ENCODE measurements at places on chromosomes 12 and 14.

- H3K27me3 ChIP-seq, result no peaks in the 10 kb centered on the region
- H3K36me3 ChIP-seq, result peaks cover 18% of the 10 kb centered on the region
- H3K4me3 ChIP-seq, result no peak overlapping the region
- no peak overlapping the region for H3K27ac ChIP-seq
- DNase-seq, result no peak
Measured at GRCh38 chr14:71722885-71723284, 209.3 kb upstream of the RGS6 start.

DNA sequence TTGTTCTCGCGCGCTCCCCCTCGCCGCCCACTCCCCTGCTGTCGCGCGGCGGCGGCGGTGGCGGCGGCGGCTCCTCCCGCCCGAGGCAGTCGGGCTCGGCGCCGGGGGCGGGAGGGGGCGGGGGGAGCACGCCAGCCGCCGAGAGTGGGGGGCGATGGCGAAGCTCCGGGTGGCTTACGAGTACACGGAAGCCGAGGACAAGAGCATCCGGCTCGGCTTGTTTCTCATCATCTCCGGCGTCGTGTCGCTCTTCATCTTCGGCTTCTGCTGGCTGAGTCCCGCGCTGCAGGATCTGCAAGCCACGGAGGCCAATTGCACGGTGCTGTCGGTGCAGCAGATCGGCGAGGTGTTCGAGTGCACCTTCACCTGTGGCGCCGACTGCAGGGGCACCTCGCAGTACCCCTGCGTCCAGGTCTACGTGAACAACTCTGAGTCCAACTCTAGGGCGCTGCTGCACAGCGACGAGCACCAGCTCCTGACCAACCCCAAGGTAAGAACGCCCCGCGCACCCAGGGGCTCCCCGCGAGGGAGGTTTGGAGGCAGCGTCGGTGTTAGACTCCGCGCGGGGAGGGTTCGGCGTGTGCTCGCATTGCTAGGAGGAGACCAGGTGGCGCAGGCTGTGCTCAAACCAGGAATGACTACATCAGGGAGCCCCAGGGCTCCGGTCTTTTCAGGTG, 629 bp downstream of the KCNMB4 start:
- H3K27ac ChIP-seq, result no peak overlapping the region
- H3K36me3 ChIP-seq, result no peaks in the 10 kb centered on the region
- peak; percentile 52 for DNase-seq
- no peaks in the 10 kb centered on the region for H3K27me3 ChIP-seq
- peak overlapping the region; percentile 79 for H3K4me3 ChIP-seq

DNA sequence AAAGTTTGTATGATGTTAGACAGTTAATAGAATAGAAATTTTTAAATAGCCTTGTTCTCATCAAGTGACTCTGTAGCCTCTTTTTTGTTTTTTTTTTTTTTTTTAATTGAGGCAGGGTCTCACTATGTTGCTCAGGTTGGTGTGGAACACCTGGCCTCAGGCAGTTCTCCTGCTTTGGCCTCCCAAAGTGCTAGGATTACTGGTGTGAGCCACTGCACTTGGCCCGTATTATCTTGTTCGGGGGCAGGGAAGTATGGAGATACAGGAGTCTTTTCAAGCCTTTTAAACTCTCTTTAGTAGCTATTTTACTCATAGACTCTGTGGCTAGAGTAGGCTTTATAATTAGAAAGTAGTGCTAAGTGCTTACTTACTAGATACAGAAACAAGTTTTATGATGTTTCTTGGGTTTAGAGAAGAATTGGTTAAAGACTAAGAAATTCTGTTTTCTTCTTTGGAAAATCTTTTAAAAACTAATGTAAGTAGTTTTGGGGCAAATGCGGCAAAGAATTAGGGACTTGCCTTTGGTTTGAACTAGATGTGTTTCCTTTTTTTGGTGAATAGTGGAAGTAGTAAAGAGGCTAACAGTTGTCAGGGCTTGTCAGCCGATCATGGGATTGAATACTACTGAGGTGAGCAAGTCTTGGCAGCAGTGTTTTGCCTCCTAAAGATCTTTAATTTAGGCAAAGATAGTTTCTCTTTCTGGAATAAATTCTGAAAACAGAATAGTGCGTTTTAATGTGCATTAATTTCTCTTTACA, 31.3 kb downstream of the FBXO34 start:
- DNase-seq, result no peak
- H3K4me1 ChIP-seq, result peaks cover 8% of the 10 kb centered on the region

DNA sequence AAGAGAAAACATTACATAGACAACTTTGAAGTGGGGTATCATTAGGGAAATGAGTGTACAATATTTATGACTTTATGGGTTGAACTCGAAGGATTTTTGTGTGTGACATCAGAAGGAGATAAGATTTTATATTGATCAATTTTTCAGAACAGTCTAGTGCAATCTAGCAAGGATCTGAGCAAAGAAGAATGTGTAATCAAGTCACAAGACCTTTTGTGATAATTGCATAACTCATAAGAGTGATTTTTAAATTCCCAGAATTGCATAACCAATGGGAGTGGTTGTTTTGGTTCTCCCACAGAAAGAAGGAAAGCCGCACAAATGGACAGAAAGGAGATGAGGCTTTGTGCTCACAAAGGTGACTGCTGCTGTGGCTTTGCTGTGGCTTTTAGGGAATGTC, 441.8 kb upstream of the FLRT2 start:
- no peak overlapping the region for H3K4me3 ChIP-seq
- no peaks in the 10 kb centered on the region for H3K4me1 ChIP-seq
- H3K36me3 ChIP-seq, result no peaks in the 10 kb centered on the region
- H3K27ac ChIP-seq, result no peak overlapping the region
- no peaks in the 10 kb centered on the region for H3K27me3 ChIP-seq
- peak; percentile 13 for DNase-seq

GRCh38 chr14:65462411-65462810, 49.9 kb downstream of the FUT8 start:
- DNase-seq, result peak; percentile 32
- no peak overlapping the region for H3K4me3 ChIP-seq
- peaks cover 13% of the 10 kb centered on the region for H3K4me1 ChIP-seq
- no peaks in the 10 kb centered on the region for H3K27me3 ChIP-seq
- no peak overlapping the region for H3K27ac ChIP-seq

GRCh38 chr12:62164036-62164435, 96.2 kb upstream of the USP15 start:
- peaks cover 23% of the 10 kb centered on the region for H3K27me3 ChIP-seq
- no peak overlapping the region for H3K27ac ChIP-seq
- DNase-seq, result no peak

- H3K27me3 ChIP-seq, result no peaks in the 10 kb centered on the region
- no peaks in the 10 kb centered on the region for H3K36me3 ChIP-seq
- H3K27ac ChIP-seq, result no peak overlapping the region
- no peak for DNase-seq
- H3K4me1 ChIP-seq, result no peaks in the 10 kb centered on the region
Measured at GRCh38 chr12:79098530-79098929, 234.0 kb downstream of the SYT1 start.

DNA sequence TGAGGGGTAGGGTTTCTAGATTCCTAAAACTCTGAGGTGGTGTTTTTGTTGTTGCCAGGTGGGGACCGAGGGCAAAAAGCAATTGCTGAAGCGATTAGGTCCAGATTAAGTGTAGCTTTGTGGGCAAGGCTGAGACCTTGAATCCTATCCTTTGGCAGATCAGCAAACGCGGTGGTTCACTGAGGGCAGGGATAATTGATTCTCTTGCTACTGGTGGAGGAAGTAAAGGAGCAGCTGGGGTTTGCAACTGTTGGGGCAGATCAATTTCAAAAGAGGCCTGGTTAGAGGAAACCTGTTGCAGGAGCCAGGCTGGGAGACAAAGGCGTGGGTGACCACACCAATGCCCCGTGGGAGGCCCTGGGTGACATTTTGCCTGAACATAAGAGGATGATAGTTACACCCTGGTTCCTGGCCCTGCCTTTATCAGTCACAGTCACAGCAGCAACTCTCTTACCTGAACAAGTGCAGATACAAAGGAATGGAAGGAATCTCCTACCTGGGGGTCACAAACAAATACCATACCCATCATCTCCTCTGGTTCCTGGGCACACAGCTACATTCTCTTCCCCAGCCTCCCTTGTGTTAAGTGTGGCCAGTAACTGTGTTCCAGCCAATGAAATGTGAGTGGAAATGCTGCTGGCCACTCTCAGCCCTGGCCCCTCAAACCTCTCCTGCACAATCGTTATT, 43.3 kb upstream of the RASSF3 start:
- no peak overlapping the region for H3K4me3 ChIP-seq
- H3K4me1 ChIP-seq, result no peaks in the 10 kb centered on the region
- H3K36me3 ChIP-seq, result no peaks in the 10 kb centered on the region
- no peaks in the 10 kb centered on the region for H3K27me3 ChIP-seq

DNA sequence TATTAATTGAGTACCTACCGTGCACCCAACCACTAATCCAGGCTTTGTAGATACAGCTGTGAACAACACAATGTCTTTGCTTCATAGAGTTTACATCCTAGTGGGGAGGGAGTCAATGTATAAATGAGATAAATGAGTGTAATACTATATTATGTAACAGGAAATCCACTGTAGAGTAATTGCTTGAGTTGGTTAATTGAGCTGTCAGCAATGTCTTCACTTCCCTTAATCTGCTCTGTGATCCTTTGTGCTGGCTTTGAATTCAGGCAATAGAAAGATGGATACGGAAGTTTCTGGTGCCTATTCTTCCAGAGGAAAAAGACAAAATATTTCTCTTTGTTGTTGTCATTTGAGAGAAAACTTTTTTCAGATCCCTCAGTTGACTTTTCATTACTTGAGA, 104.0 kb upstream of the SLC16A7 start:
- H3K4me1 ChIP-seq, result no peaks in the 10 kb centered on the region
- no peak overlapping the region for H3K27ac ChIP-seq
- no peaks in the 10 kb centered on the region for H3K27me3 ChIP-seq
- no peak for DNase-seq
- H3K4me3 ChIP-seq, result no peak overlapping the region

- no peak overlapping the region for H3K27ac ChIP-seq
- no peak for DNase-seq
- no peaks in the 10 kb centered on the region for H3K4me1 ChIP-seq
- peaks cover 15% of the 10 kb centered on the region for H3K27me3 ChIP-seq
- no peaks in the 10 kb centered on the region for H3K36me3 ChIP-seq
Measured at GRCh38 chr12:126451809-126452208, 1386.6 kb downstream of the AACS start.

DNA sequence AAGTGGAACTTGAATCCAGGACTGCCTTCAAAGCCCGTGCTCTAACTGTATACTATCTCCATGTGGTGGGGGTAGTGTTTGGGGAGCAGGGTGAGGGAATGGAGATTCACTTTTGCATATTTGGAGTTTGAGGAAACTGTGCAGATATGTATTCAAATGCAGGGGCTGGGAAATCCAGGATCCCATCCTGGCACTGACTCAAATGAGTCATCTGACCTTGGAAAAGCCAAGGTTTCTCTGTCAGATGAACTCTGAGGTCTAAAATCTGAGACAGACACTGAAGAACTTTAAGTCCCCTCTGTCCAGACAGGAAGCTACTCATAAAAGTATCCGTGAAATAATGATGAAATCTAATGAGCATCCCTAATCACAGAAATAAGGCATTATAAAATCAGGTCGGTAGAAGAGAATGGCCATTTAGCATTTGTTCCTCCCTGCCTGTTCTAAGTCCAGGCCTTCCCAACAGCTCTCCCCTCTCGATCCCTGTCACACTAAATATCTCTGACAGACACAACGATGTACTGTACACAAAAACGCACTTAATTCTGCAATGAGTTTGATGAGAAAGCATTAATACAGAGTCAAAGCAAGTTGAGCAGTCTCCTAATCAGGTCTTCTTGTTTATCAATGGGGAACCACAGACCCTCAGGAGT, 14.4 kb downstream of the NIN start:
- no peak overlapping the region for H3K27ac ChIP-seq
- H3K4me1 ChIP-seq, result peaks cover 3% of the 10 kb centered on the region
- no peaks in the 10 kb centered on the region for H3K27me3 ChIP-seq
- DNase-seq, result no peak
- no peak overlapping the region for H3K4me3 ChIP-seq
- no peaks in the 10 kb centered on the region for H3K36me3 ChIP-seq

DNA sequence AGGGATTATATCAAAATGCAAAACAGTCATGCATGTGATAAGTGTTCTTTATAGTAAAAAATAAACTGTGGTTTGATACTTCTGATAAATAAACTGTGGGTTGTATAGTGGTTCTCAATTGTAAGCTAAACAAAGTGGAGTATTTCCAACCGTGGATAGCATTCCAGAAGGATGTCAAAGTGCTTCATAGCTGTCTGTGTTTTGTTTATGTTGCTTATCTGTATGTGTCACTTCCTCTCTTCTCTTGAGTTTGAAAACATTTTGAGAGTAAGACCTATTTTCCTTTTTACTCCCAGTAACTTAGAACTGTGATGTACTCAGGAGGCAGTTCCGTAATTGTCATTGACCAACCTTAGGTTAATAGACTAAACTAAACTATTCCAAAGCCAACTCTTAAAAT, 415.8 kb downstream of the TMTC2 start:
- H3K27ac ChIP-seq, result no peak overlapping the region
- no peak overlapping the region for H3K4me3 ChIP-seq
- DNase-seq, result peak; percentile 5
- no peaks in the 10 kb centered on the region for H3K36me3 ChIP-seq
- no peaks in the 10 kb centered on the region for H3K27me3 ChIP-seq

GRCh38 chr12:107091381-107091780, 2.0 kb downstream of the CRY1 start:
- H3K27ac ChIP-seq, result peak overlapping the region; percentile 63
- peak; percentile 79 for DNase-seq
- H3K27me3 ChIP-seq, result no peaks in the 10 kb centered on the region
- H3K36me3 ChIP-seq, result no peaks in the 10 kb centered on the region

DNA sequence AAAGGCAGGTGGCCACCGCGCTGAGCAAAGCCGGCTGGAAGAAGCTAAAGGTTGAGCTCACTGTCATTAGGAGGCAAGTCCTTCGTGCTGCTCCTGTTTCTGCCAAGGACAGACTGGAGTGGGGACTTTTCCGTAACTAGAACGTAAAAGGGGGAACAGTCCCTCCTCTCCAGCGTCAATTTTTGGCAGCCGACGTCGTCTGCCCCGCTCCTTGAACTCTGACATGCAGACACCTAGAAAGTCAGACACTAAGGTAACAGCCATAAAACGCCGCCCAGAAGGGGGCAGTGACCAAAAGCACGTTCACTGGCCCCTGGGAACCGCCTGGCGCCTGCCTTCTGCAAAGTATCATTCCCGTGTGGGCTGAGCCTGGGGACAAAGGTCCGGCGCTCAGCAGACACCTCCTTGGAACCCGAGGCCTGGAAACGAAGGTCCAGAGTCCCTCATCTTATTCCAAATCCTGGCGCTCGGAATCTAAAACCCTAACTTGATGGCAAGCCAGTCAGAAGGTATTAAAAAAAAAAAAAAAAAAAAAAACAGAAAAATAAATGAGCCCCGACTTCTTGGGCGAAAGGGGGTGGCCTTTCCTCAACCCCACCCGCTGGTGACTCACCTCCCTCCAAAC, 1.1 kb upstream of the LRP1 start:
- peak overlapping the region; percentile 49 for H3K27ac ChIP-seq
- peak; percentile 62 for DNase-seq
- peak overlapping the region; percentile 94 for H3K4me3 ChIP-seq
- H3K36me3 ChIP-seq, result no peaks in the 10 kb centered on the region
- peaks cover 18% of the 10 kb centered on the region for H3K4me1 ChIP-seq

DNA sequence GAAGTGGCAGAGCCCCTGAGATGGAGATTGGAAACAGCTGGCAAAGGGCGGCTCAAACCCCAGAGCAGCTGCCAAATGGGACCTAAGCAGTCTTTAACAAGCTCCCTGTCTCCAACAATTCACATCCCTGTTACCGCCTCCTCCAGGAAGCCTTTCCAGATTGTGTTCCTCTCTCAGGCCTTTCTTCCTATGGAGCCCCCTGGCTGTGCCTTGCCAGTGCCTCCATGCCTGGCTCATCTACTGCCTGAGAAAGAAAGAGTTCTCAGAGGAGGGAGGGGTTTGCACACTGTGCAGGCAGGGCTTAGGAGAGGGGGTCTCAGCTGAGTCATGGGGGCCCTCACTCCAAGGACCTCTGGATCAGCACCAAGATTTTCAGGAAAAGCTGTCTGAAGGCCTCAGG, 8.8 kb upstream of the KRT74 start:
- no peak for DNase-seq
- no peak overlapping the region for H3K27ac ChIP-seq
- no peak overlapping the region for H3K4me3 ChIP-seq
- no peaks in the 10 kb centered on the region for H3K27me3 ChIP-seq
- H3K4me1 ChIP-seq, result peaks cover 8% of the 10 kb centered on the region

Data from PC-3 (cell line).